Progenitor cell of endocrine pancreas (in vitro differentiated cells): ENCODE measurements at places on chromosomes 4 and X.

GRCh38 chr4:71709961-71710360 is 73.9 kb downstream of the GC start:
- DNase-seq: no peak

DNA sequence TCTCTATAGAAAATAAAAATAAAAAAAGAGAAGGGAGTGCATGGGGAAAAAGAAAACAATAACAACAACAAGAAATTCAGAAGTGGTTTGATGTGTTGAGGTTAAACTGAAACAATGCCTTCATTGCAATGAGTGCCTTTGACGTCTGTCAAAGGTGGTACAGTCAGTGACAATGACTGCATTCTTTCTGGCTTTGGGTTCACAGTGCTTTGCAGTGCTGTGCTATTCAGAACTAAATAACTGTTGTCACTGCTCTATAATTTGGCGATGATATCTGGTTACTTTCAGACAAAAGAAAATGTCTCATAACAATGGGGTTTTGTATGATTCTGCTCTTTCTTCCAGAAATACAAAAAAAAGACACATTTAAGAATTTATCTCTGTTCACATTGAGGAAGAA is 488.6 kb upstream of the MAGEB2 start:
- DNase-seq: no peak

DNA sequence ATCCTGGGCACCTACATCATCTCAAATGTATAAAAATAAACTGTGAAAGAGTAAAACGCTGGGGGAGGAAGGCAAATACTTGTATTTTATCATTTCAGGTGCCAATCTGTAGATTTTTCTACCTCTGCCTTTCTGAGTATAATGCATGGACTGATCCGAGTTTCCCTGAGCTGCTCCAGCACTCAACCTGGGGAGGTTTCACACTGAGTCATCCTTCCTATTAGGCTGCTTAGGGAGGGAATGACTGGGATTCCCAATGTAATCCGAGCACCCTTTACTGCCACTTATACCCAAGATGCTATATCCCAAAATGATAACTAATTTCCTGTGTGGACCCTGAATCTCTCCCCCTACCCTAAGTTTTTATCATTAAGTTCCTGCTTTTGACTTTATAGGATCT is 126.6 kb downstream of the HNRNPD start:
- DNase-seq: no peak

GRCh38 chrX:132226169-132226568 is 6.9 kb upstream of the RAP2C start:
- DNase-seq: no peak

- DNase-seq: no peak
These were observed 11.2 kb downstream of the CITED1 start for GRCh38 chrX:72294497-72294896.

DNA sequence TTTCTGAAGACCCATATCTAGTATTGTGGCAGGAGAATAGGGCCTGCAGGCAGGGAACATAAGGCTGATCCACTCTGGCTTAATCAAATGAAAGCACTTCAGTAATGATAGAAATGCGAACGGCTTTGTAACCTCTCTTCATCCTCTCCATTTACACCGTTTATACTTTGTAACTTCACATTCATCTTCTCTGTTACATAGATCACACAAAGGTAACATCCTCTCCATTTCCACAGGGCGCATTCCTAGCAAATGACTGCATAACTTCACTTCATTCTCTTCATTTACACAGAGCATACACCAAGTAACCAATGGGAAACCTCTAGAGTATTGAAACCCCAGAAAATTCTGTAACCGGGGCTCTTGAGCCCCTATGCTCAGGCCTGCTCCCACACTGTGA is 65.5 kb upstream of the SLC34A2 start:
- DNase-seq: no peak

- no peak for DNase-seq
These were observed 150.8 kb downstream of the FRAS1 start for GRCh38 chr4:78207951-78208350.

GRCh38 chr4:115042496-115042895 is 70.9 kb downstream of the NDST4 start:
- no peak for DNase-seq

DNA sequence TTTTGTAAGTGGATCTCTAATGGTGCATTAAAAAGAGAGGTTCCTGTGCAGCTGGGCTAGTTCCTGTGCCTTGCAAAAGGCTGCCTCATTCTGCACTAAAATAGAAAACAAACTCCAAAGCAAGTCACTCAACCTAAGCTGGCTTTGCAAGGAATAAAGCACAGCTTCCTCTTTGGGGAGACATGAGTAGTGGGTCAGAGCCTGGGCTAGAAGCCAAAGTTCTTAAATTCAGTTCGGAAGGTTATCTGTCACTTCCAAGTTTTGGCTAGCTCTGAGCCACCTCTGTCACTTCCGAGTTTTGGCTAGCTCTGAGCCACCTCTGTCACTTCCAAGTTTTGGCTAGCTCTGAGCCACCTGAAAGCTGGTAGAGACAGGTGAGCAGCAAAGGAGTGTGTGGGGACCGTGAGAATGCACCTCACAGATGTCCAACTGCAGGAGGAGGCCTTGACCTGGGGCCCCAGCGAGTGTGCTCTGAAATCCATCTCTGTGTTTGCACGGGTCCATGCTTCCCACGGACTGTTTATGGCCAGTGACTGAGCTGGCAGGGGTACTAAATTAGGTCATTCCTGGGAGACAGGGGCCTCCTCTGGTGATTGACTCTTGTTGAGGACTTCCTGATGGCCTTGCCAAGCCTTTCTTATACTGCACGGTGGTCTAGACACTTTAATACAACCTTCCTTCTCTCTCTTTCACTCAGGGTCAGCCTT is 36.4 kb upstream of the MAMLD1 start:
- DNase-seq: no peak

- no peak for DNase-seq
These were observed 4.7 kb downstream of the USP51 start for GRCh38 chrX:55484948-55485347.

DNA sequence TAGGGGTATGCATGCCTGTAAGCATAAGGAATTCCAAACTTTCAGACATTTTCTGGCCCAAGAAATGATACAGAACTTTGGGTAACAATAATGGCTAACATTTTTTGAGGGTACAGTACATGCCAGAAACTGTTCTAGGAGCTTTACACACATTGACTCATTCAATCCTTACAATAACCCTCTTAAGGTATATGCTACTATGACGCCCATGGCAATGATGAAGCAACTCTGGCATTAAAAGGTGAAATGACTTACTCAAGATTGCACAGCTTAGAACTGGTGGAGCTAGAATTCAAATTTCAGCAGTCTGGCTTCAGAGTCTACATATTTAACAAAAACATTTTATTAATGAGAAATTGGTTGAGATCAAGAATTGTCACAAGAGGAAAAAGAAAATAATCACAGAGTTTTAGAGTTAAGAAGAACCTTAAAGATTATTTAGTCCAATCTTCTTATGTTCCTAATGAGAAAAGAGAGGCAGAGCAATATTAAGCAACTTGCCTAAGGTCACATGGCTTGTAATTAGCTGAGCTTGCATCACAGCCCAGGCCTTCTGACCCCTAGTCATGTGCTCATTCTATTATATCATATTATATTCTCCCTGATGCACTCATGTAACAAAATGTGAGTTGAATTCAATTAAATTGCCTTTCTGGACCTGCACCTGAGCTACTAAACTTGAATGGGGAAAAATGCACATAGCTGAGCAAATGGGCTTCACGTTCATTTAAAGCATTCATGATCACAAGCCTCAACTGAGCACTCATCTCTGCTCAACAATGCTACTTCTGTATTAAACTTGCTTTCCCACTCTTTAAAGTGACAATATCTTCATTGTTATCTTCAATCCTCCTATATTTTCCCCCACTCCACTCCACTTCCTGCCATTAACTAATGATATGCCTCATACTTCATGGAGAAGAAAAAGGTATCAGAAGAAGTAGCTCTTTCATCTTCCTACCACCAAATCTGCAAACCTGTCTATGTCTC is 73.2 kb downstream of the ENOX2 start:
- DNase-seq: no peak

DNA sequence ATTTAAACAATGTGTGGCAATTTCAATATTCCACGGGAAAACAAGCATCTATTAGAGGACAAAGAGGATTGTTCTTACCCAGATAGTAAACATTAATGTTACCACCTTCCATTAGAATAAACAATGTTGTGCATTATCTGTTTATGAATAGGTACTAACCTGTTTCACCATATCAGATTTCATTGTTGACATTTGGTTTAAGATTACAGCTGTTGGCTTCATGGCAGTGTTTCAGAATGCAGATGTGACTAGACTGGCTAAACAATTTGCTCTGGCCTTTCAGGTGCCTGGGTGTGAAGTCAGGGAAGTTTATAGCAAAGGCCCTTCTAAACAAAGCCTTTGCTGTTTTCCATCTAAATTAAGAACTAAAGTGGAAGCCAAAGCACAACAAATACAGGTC is 464.7 kb upstream of the FAM47C start:
- DNase-seq: no peak

- DNase-seq: no peak
These were observed 86.8 kb downstream of the FAM53A start for GRCh38 chr4:1597021-1597931.

GRCh38 chr4:52511825-52512224 is 147.3 kb downstream of the USP46 start:
- DNase-seq: no peak

DNA sequence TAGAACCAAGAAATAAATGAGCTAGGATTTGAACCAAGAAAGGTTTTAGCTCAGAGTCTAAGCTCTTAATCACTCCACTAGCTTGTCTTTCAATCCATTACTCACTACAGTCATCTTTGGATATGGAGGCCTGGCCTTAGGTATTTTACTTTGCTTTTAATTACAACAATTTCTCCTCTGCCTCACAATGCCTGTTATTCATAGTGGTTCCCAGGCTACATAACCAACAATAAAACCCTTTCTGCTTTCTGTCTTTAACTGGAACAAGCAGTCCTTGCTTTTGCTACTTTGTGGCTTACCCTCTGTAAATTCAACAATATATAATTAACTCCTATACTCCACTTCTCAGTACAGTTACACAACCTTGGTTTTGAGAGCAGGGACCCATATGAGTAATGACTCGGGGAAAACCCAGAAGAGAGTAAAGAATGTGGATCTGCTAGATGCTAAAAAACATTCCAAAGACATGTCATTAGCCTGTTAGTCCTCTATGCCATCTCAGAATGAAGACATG is 94.7 kb upstream of the NAP1L5 start:
- DNase-seq: no peak

DNA sequence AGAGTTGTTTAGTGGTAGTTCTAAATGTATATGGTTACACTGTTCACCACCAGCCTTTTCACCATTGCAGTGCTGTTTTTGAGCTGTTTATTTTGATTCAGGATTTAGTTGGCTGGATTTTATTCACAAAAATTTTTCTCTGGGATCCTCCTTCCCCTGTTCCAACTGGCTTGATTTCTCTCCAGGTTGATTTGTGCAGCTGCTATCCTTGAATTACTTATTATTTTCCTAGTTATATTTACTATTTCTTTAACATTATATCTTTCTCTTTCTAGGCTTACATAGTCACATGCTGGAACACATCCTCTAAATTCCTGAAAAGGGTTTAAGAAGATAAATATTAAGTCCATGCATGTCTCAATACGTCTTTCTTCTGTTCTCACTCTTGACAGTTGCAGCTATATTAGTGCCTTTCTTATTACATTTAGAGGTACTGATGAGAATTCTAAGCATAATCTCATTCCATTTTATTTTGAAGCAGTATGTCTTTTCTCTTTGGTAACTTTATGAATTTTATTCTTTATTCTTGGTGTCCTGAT is 82.2 kb downstream of the SUPT20HL2 start:
- no peak for DNase-seq

GRCh38 chr4:147785129-147785528 is 53.2 kb downstream of the ARHGAP10 start:
- no peak for DNase-seq

DNA sequence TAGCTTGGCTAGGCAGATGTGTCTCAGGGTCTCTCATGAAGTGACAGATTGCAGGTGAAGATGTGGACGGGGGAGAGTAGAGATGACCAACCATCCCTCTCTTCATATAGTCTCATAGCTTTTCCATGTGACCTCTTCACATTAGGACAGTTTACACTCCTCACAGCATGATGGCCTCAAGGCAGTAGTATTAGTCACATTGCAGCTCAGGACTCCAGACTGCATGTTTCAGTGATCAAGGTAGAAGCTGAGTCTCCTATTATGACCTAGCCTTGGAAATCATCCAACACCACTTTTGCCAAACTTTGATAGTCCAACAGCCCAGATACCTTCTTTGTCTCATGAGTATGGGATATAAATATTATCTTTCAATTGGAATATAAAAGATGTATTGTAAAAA is 147.7 kb downstream of the GASK1B start:
- no peak for DNase-seq

DNA sequence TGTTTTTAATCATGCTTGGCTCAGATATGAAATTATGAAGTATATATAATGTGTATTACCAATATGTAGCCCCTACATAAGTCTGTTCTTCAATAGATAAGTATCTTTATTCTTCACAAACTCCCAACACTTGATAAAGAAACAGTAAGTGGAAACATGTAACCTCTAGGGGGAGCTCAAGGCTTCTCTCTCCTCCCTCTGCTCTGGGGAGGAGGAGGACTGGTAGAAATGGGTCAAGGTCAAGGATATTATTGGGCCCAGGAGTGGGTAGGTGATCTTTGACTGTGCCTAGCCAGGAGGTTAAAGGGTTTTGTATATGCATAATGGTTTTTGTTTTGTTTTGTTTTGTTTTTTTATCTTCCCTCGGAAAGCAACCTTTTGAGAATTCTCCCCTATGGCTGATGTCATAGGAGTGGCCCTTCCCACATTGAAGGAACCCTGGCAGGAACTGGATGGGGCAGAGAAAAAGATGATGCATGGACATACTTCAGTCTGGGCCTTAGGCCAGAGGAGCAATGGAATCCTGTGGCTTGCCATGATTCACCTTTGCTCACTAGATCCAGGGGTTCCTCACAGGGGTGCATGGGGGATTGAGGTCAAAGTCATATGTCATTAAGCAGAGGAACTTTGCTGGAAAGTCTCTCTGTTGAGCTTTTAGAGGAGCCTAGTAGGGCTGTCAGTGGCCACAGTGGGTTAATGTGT is 460.3 kb downstream of the MID1IP1 start:
- no peak for DNase-seq

- no peak for DNase-seq
These were observed 50.9 kb upstream of the PRDX4 start for GRCh38 chrX:23616361-23616760.

GRCh38 chr4:59553721-59554091 is 1646.4 kb upstream of the ADGRL3 start:
- DNase-seq: no peak

- no peak for DNase-seq
These were observed 95.2 kb upstream of the LNX1 start for GRCh38 chr4:53686521-53686920.

- no peak for DNase-seq
These were observed 93.2 kb upstream of the PRKX start for GRCh38 chrX:3806630-3807029.

DNA sequence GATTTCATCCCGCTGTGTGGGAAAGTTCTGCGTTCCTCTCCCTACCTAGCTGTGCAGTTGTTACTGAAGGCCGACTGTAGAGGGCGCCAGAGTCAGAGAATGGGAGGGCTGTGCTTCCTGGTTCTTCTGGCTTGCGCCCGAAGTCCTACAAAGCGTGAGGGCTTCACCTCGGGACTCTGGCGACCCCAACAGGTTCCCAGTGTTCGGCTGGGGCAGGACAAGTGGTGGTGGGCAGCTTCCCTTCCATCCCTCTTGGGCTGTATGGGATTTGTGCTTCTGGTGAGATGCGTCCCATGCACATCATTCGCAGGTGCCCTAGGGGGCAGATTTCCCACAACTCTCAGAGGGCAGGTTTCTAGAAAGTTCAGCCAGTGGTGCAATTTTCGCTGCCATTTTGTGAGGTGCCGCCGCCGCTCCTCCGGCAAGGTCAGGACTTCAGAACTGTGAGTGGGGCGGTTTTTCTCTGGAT is 27.3 kb downstream of the CT45A1 start:
- DNase-seq: no peak
